ENCODE measurements at places on chromosomes 4 and X. TPM values are rescaled to one million over a fixed set of nuclear protein-coding genes. Genes with fewer than 3 reads are reported as not detected.
A peak's percentile ranks its signal among the peaks of the same experiment; 100 is the strongest.

Gene SHROOM2
- 6.0 TPM for total RNA-seq

Gene TKTL2
- not detected for total RNA-seq

Gene MAGEA4
- not detected for total RNA-seq

Gene TSPAN5
- 8.8 TPM for total RNA-seq

DNA sequence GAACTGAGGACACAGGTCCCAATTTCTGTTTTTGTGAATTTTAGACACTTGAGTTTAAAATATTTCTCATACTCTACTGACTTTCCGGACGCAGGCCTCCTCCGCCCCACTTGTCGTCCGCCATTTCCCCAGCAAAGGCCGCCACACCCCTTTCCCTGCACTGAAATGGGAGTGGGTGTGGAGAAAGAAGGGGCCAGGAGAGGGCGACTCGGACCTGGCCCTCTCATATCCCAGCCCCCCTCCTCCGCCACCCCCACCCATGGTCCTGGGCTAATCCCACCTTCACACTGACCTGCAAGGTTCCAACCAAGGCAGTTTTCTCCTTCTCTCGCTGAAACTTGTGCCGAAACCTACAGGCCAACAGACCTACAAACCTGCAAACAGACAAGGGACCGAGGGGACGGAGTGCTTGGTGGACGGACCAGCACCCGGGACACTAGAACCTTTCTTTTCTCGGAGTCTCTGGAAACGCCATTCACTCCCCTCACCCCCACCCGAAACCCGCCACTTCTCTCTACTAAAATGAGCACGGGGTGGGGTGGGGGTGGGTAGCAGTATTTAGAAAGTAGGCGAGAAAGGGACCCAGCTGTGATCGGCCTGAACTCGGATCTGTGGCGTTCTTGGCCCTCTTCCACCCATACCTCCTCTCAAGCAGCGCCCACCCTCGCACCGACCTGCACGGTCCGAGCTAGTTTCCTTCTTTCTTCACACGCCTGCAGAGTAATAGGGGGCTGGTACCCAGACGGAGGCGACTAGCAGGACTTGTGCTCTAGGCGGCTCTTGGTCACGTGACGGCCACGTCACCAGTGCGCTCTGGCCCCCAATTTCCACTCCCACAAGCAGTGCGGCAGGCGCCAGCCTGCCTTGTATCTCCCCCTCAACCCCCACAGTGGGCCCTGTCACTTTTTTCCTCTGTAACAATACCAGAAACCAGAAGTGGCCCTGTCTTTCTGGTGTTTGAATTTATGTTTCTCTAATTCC lies at the start of gene ARMCX6:
Gene ARMCX6 (minus strand): TSS at position 790 of the 981 bp plus-strand sequence. CDS start 1,380 bp downstream, outside the sequence.
- peaks cover 3% of the 10 kb centered on the region for H3K4me1 ChIP-seq
- peak within 1 kb of the TSS; percentile 74 for H3K4me3 ChIP-seq
- peak within 1 kb of the TSS; percentile 76 for H3K27ac ChIP-seq
- DNase-seq: peak; percentile 87

GRCh38 chr4:24243641-24244040 lies 340.7 kb downstream of the DHX15 start:
- no peak overlapping the region for H3K4me3 ChIP-seq
- no peak for DNase-seq
- no peak overlapping the region for H3K27ac ChIP-seq
- H3K36me3 ChIP-seq: no peaks in the 10 kb centered on the region

GRCh38 chrX:110836982-110837381 lies 41.4 kb upstream of the CHRDL1 start:
- H3K36me3 ChIP-seq: no peaks in the 10 kb centered on the region
- H3K27ac ChIP-seq: no peak overlapping the region
- no peak for DNase-seq
- peaks cover 9% of the 10 kb centered on the region for H3K27me3 ChIP-seq

DNA sequence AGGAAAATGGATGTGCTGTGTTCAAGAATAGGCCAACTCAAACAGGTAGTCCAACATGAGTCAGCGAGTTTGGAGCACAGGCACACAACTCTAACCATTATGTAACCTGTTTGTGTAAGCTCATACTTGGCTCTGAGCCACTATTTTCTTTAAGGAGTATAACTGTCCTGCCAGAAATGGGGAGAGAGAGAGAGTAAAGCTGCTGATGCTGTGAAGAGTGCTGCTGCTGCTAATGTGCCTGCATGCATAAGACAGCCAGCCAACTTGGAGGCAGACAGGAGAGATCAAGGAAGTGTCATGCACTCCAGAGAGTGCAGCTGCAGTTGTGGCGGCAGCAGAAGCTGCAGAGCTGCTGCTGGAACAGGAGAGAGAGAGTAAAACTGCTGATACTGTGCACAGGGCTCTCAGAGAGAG lies 11.7 kb upstream of the STATH start:
- no peaks in the 10 kb centered on the region for H3K36me3 ChIP-seq
- no peaks in the 10 kb centered on the region for H3K4me1 ChIP-seq

Measured in lung (tissue), 17 donors.